8988T (cell line): ENCODE measurements at places on chromosomes 4 and X.

GRCh38 chr4:138449938-138450337, 207.8 kb upstream of the SLC7A11 start:
- no peak for DNase-seq

- DNase-seq, result no peak
Observed at GRCh38 chr4:141684785-141685184, 48.4 kb downstream of the IL15 start.

GRCh38 chr4:55604996-55605395, 13.0 kb upstream of the PDCL2 start:
- DNase-seq, result no peak

DNA sequence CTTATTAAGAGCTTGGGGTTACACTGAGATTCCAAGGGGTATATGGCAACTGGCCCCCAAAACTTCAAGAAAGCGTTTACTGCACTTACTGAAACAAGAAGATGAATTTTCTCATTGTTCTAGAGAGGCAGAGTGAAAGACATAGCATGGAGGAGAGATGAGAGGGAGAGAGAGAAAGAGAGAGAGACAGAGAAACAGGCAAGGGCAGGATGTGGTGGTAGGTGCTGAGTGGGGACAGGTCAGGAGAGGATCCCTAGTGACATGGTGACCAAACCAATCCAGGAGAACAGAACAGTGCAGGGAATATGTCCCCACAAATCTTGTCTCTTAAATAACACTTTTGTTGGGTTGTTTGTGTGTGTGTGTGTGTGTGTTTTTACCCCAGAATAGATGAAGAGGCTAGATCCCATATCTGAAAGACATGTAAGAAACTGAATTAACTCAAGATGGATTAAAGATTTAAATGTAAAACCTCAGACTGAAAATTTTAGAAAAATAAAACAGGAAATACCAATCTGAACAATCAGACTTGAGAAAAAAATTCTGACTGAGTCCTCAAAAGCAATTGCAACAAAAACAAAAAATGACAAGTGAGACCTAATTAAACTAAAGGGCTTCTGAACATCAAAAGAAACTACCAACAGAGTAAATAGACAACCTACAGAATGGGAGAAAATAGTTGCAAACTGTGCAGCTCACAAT, 202.2 kb downstream of the QDPR start:
- no peak for DNase-seq

GRCh38 chrX:56800801-56801200, 71.8 kb downstream of the NBDY start:
- no peak for DNase-seq

DNA sequence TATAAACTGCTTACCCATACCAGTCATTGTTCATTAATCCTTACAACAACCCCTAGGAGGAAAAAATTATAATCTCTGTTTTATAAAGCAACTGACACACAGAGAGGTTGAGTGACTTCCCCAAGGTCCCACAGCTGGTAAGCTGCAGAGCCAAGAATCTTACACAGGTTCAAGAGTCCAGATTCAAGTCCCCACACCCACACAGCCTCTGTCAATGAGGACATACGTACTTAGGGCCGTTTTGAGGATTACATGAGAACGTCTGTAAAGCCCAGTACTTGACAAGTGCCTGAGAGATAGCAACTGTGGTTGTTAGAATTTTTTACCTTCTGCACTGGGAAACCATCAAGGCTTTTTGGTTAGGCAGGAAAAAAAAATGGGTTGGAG, 556 bp upstream of the SLC25A43 start:
- no peak for DNase-seq

GRCh38 chr4:75916091-75916661, 13.9 kb upstream of the PPEF2 start:
- DNase-seq, result no peak

DNA sequence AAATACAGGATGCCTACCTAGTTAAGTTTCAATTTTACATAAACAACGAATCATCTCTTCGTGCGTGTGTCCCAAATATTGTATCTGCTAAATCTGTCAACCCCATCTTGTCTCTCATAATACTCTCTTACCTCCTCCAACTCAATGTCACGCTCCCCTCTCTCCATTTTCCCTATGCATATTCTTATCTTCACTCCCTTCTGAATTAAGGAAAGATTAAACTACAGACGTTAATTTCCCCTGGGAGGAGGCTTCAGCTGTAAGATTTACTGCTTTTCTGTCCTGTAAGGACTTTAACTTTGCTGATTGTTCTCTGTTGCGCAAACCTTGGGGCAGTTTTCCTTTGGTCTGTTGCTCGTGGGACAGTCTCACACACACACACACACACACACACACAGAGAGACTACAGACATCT, 455 bp upstream of the ABCB7 start:
- no peak for DNase-seq
